Activated CD4-positive, alpha-beta T cell treated with anti-CD3 and anti-CD28 coated beads for 4 hours (primary cell): ENCODE measurements at places on chromosomes 5 and 9.

DNA sequence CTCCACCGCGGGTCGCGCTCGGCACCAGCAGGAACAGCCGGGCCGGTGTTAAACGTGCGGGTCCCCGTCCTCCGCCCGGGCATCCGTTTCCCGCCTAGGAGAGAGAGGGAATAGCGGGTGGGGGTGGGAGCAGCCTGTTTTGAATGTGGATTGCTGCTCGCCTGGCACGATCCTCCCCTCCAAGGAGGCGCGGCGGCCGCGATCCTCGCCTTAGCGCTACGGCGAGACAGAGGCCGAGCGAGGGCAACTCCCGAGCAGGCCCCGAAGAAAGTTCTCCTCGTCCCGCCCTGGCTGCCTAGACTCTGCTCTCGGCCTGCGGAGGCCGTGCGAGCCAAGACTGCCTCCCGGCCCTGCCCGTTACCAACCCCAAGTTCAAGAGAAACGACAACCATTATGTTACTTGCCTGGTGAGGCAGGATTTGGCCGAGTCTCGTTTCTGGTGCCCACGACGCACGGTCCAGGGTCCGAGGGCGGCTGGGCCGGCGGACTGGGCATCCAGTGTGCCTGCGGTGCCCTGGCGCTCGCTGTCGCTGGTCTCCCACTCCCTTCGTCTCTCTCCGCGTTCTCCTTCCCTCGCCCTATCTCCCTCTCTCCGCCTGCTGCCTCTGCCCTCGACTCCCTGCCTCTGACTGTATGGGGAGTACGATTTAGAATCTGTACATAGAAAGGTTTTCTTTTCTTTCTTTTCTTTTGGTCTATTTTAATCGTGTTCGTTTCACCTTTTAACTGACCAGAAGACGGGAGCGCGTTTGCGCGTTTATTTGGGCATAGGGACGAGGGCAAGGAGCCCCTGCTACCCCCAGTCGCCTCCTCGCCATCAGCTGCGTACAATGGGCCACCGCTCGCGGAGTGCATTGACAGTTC lies 724 bp downstream of the NR2F1-AS1 start:
- DNase-seq, result no peak

DNA sequence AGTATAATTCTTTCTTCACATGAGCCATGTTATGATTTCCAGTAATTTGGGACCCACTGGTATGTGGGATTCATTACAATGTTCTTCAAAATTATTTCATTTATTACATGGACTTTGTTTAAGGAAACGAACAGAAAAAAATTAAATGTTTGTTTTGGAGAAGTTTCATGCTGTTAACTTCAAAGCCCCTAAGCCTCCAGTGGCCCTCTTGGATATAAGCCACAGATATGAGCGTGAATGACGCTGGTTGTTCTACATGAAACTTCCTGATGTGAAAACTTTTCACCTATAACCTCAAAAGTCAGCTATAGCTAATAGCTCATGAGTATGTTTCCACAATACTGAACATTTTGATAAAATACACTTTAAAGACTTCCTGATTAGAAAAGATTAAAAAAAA lies 334.2 kb downstream of the PDE4D start:
- no peak for DNase-seq

DNA sequence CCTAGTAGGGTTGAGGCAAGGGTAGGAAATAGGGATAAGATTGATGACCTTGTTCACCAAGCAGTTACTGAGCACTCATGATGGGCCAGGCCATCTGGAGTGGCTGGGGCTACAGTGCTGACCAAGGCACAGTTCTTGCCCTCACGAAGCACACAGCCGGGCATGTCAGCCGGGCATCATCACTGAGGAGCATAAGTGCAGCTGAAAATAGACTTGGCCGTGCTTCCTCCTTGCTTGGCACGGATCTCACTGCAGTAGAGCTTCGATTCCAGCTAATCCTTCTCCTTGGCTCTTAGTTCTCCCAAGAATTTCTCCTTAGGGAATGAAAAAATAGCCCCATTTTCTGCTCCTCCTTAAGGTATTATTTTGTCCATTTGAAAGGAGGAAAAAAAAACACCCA lies 116.6 kb downstream of the NMUR2 start:
- no peak for DNase-seq

DNA sequence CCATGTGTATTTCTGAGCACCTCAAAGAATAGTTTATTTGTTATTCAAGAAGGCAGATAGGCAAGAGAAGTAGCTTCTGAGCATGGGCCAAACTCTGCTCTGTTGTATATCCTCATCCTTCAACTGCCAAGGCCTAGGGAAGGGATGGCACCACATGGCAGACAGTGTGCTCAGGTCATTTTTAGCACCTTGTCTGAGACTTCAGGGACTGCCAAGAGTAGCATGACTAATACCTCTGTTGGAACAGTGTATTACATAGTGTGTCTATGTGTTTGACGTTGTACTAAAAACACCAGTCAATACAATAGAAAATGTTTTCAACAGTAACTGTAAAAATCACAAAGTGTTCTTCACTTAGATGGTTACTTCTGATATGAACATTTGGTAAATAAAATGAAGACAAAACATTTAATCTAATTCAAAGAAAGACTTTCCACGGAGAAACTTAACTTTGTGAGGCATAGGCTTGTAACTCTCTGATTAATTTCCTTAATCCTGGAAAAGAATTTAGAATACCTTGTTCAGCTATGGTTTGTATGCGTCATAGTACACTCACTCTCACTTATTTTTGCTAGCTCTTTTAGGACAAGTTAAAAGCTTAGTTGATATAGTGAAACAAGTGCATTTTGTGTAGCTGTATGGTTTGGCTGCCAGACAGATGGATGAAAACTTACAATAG lies 318.4 kb upstream of the RIOK2 start:
- no peak for DNase-seq

DNA sequence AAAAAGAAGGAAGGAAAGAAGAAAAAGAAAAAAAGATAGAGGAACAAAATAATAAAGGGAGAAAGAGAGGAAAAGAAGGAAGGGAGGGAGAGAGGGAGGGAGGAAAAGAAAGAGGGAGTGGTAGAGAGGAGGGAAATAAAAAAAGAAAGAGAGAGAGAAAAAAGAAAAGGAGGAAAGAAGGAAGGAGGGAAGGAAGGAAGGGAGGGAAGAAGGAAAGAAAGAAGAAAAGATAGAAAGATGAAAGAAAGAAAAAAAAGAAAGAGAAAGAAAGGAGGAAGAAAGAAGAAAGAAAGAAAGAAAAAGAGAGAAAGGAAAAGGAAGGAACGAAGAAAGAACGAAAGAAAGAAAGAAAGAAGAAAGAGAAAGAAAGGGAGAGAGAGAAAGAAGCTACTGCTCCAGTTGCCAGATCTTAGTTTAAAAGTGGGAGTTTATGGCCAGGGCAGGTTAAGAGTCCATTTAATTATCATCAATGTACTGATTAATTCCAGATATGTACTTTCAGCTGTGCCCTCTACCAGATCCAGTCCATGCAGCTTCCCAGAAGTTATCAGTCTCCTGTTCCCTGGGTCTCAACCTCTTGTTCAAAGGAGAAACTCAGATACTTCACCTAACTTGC lies 1378.5 kb upstream of the NUDT12 start:
- DNase-seq, result no peak

- DNase-seq, result no peak
Measured at GRCh38 chr5:181152406-181152805, 5.0 kb downstream of the OR2V2 start.

DNA sequence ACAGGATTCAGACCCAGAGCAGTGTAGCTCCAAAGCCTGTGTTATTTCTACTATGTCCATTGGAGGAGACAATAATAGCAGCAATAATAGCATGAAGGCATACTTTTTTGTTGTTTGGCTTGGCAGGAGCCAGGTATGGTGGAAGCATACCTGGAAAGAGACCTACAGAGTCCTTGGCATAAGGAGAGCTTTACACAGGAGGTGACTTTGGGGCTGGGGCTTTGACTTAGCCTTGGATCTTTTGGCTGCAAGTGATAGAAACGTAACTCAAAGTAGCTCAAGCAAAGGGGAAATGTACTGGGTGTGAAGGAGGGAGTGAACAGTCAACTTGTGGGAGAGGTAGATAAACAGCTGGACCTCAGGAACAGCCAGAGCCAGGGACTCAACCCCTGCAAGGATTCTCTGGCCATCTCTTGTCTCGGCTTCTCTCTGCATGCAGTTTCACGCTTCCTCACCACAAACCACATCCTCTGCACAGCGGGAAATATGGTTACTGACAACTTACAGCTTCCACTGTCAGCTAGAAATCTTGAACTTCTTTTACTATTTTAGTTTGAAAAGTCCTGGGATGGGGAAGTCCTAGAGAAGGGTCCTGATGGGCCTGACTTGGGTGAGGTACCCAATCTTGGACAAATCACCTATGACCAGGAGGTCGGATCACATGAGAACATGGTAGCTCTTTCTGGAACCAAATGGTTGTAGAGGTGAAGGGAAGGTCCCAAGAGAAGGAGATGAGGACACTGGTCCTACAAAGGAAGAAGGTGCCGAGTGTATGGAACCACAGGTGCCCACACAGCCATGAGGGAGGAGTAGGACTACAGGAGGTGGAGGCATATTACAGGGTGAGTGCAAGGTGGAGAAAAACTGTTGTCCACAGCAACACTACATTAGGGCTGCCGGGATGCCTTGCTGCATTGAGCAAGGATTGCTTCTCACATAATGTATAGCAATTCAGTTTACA lies 47.0 kb upstream of the TGFBR1 start:
- DNase-seq, result peak; percentile 48

GRCh38 chr5:122494109-122494508 lies 182.1 kb downstream of the SNCAIP start:
- DNase-seq, result no peak

- no peak for DNase-seq
Measured at GRCh38 chr5:18970000-18970399, 1018.0 kb downstream of the CDH18 start.

DNA sequence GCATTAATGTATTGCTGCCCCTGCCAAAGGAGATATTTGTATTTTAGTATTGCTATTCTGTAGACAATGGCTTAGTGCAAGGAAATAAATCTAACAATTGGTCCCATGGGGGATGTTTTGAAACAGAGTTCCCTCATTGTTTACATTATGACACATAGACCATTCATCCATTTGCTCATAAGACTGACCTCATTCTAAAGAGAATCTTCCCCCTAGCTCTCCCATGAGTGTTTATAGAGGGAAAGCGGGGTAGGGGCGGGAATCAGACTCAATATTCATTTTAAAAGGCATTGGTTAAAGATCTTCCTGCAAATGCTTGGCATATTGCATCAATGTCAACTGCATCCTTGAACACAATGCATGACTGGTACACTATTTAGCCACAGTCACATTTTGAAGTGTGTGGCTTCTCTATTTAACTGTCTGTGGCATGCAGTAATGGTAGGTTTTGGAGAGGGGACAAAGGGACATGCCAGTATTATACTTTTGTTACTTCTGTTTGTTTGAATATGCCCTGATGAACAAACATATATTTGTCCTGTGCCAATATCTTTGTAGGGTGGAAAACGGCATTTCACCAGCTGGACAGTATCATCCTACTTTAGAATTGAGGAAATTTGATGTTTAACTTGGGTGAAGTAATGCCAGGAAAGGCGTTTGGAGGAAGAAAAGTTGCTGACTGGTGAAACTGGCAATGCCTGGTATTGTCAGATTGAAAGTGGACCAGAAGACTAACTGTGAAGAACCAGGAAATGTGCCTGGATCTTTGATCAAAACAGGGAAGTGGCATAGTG lies 84.1 kb upstream of the MEGF10 start:
- DNase-seq, result no peak

- DNase-seq, result no peak
Measured at GRCh38 chr5:83552275-83552674, 80.7 kb downstream of the VCAN start.
